ENCODE measurements at places on chromosomes 2 and 18. TPM values are rescaled to one million over a fixed set of nuclear protein-coding genes. Genes with fewer than 3 reads are reported as not detected.

The TANC1 gene
- polyA plus RNA-seq = 8.6 TPM

The ALPP gene
- not detected for polyA plus RNA-seq

The ZNF892 gene
- polyA plus RNA-seq = 0.66 TPM

The MC4R gene
- polyA plus RNA-seq = not detected

The SLC23A3 gene
- polyA plus RNA-seq = 26.6 TPM

The ITPRIPL1 gene
- polyA plus RNA-seq = not detected

The ITGB6 gene
- 3.9 TPM for polyA plus RNA-seq

The C18orf32 gene
- polyA plus RNA-seq = 81.0 TPM

- no peak overlapping the region for H3K4me3 ChIP-seq
- H3K36me3 ChIP-seq = no peaks in the 10 kb centered on the region
- H3K27me3 ChIP-seq = no peaks in the 10 kb centered on the region
- no peak for DNase-seq
Measured at GRCh38 chr2:127592761-127593227, 53.2 kb upstream of the GPR17 start.

GRCh38 chr2:20762945-20763683 lies 59.8 kb downstream of the LDAH start:
- H3K4me1 ChIP-seq = no peaks in the 10 kb centered on the region
- H3K27ac ChIP-seq = no peak overlapping the region
- no peaks in the 10 kb centered on the region for H3K36me3 ChIP-seq

GRCh38 chr2:76501641-76502040 lies 790.9 kb upstream of the GCFC2 start:
- H3K27me3 ChIP-seq = no peaks in the 10 kb centered on the region
- no peaks in the 10 kb centered on the region for H3K36me3 ChIP-seq
- no peak overlapping the region for H3K4me3 ChIP-seq
- H3K4me1 ChIP-seq = no peaks in the 10 kb centered on the region
- no peak overlapping the region for H3K27ac ChIP-seq
- no peak for DNase-seq

GRCh38 chr2:45889620-45890370 lies 238.3 kb downstream of the PRKCE start:
- peak overlapping the region; percentile 18 for H3K27ac ChIP-seq
- DNase-seq = no peak
- H3K4me3 ChIP-seq = no peak overlapping the region

DNA sequence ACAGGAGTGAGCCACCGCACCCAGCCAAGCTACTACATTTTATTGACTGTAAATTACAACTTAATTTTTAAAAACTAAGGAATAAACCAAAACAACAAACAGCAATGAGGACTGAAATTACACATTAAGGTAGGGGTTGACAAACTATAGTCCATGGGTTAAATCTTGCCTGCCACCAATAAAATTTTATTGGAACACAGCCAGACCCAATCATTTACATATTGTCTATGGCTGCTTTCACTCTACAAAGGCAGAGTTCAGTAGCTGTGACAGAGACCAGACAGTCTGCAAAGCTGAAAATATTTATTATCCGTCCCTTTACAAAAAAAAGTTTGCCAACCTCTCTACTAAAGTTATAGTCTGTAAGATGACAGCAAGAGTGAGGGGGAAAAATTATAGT lies 24.3 kb upstream of the UGP2 start:
- peaks cover 7% of the 10 kb centered on the region for H3K4me1 ChIP-seq
- H3K27me3 ChIP-seq = no peaks in the 10 kb centered on the region
- no peaks in the 10 kb centered on the region for H3K36me3 ChIP-seq
- DNase-seq = peak; percentile 2

GRCh38 chr2:64748561-64748960 lies 94.8 kb upstream of the SERTAD2 start:
- no peaks in the 10 kb centered on the region for H3K27me3 ChIP-seq
- DNase-seq = no peak
- peak overlapping the region; percentile 20 for H3K27ac ChIP-seq
- H3K4me1 ChIP-seq = peaks cover 2% of the 10 kb centered on the region

DNA sequence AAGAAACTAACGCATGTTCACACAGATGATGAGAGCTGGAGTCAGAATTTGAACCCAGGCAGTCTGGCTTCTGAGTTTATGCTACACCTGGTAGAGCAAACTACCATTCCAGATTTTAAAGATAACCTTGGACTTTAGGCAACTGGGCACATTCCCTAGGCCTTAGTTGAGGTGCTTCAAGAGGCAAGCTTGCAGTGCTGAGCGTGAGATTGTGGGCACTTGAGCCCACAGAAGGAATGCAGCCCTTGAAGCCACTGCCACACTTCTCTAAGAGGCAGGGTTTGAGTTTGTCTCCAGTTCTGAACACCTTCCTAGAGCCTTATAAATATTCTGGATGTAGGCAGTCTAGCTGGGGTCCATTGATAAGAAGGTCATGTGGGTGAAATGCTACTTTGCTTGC lies 216.1 kb upstream of the SLC14A2 start:
- H3K27me3 ChIP-seq = peaks cover 3% of the 10 kb centered on the region
- DNase-seq = no peak
- no peaks in the 10 kb centered on the region for H3K4me1 ChIP-seq
- no peak overlapping the region for H3K4me3 ChIP-seq
- H3K36me3 ChIP-seq = no peaks in the 10 kb centered on the region
- H3K27ac ChIP-seq = no peak overlapping the region

DNA sequence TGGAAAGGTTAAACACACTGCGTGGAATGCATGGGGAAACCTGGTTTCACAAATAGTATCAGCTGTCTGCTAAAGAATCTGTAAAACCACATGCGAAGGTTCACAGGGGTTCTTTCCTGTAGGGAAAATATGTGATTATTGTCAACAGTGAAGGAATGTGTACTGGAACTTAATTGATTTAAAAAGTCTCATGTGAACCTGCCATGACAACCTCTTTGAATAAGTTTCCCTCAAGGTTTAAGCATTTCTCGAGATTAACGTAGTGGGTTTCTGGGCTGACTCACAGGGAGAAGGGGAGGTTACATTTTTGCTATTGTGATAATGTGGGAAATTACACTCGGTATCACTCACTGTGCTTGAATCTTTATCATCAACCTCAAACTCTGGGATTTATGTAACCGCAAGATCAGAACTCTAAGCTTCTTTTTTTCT lies 28.2 kb upstream of the IL1R1 start:
- H3K27ac ChIP-seq = no peak overlapping the region
- no peaks in the 10 kb centered on the region for H3K36me3 ChIP-seq
- H3K4me3 ChIP-seq = no peak overlapping the region
- no peaks in the 10 kb centered on the region for H3K27me3 ChIP-seq
- no peak for DNase-seq

GRCh38 chr2:42087137-42087856 lies 39.5 kb downstream of the PKDCC start:
- no peaks in the 10 kb centered on the region for H3K27me3 ChIP-seq
- H3K4me3 ChIP-seq = no peak overlapping the region
- no peak overlapping the region for H3K27ac ChIP-seq
- DNase-seq = no peak

GRCh38 chr2:72427022-72427861 lies 279.6 kb upstream of the CYP26B1 start:
- no peaks in the 10 kb centered on the region for H3K4me1 ChIP-seq
- H3K36me3 ChIP-seq = no peaks in the 10 kb centered on the region
- no peak overlapping the region for H3K27ac ChIP-seq
- H3K4me3 ChIP-seq = no peak overlapping the region
- DNase-seq = no peak

DNA sequence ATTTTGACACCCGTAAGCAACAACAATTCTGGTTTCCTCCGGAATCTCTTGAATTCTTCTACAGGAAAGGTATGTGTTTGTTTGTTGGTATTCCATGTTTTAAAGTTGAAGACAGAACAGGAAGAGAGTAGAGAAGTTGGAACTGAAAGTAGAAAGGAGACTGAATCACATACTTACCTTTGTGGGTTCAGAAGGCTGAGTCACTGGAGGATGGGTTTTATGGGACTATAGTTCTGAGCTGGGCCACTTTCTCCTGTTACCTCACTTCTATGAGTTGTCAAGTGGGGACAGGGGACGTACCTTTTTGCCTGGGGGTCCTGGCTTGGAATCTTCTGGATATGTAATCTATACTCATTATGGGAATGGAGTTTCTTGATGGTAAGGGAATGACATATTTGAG lies 40.9 kb downstream of the KDM3A start:
- H3K27me3 ChIP-seq = no peaks in the 10 kb centered on the region
- no peak for DNase-seq
- no peaks in the 10 kb centered on the region for H3K4me1 ChIP-seq

DNA sequence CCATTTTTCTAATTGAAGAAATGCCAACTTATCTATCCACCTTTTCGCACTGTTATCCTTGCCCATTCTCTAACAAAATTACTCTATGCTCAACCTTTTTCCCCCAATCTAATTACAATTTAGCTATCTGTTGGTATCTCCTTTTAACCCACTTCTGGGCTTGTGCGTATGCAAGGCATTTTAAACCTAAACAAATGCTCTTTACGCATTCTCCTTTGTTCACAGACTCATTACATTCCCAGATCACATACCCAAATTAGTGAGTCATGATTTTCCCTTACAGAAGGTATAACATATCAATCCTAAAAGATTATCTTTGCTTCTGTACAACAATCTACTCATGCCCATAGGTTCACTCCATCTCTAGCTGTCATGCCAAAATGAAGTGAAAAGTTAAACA lies 71.7 kb upstream of the LYPD1 start:
- H3K27ac ChIP-seq = no peak overlapping the region
- H3K27me3 ChIP-seq = no peaks in the 10 kb centered on the region
- no peaks in the 10 kb centered on the region for H3K36me3 ChIP-seq
- no peaks in the 10 kb centered on the region for H3K4me1 ChIP-seq

GRCh38 chr2:49278141-49278540 lies 123.8 kb upstream of the FSHR start:
- no peak for DNase-seq
- no peak overlapping the region for H3K4me3 ChIP-seq
- H3K4me1 ChIP-seq = no peaks in the 10 kb centered on the region
- no peaks in the 10 kb centered on the region for H3K27me3 ChIP-seq
- no peaks in the 10 kb centered on the region for H3K36me3 ChIP-seq

DNA sequence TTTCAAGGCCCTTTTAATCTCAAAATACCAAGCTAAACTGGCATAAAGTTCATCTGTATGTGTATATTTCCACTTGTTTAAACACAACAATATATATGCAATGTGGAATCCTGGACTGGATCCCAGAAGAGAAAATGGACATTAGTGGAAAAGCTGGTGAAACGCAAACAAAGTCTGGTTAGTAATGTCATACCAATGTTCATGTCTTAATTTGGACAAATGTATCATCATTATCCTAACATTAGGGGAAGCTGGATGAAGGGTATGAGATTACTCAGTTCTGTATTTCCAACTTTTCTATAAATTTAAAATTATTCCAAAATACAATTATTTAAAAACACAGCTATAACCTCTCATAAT lies 3.8 kb downstream of the SP3 start:
- peak overlapping the region; percentile 5 for H3K27ac ChIP-seq
- no peak for DNase-seq
- H3K4me3 ChIP-seq = no peak overlapping the region
- no peaks in the 10 kb centered on the region for H3K36me3 ChIP-seq
- no peaks in the 10 kb centered on the region for H3K27me3 ChIP-seq
